ENCODE measurements at places on chromosomes 16 and 17.

- no peak for DNase-seq
Measured at GRCh38 chr17:79792984-79793923, 3.6 kb downstream of the CBX8 start.

GRCh38 chr17:17822189-17822588, 14.6 kb downstream of the SREBF1 start:
- DNase-seq = no peak

DNA sequence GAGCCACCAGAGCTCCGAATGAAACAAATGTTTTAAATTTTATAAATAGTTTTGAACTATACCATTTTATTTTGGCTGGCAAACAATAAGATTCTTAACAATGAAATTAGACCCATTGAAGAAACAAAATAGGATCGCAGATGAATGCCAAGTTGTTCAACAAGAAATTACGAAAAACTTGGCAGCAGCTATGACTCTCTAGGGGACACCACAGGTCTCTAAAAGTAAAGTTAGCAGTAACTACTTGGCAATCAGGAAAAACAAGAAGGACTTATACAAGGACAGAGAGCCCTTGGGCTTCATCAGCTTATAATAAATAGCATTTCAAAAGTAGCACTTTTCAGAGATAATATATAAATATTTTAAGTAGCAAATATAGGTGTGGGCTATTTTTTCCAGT, 603.8 kb upstream of the PSMD7 start:
- no peak for DNase-seq

DNA sequence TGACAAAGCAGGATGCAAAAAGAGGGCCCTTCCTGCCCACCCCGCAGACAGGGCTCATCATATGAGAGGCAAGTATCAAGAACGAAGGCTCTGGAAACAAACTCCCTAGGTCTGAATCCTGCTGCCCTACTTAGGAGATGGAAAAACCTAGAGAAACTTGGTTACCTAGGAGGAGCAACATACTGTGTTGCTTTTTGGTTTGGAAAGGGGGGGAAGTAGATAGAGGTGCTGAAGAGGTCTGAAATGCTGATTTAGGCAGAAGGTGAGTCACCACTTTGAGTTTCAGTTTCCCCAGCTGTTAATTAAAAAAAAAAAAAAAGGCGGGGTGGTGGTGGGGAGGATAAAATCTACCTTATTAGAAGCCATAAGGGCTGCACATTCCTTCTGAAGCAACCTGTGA, 1.5 kb downstream of the N4BP1 start:
- no peak for DNase-seq

Measured in 8988T (cell line).